B cell (primary cell): ENCODE measurements at places on chromosomes 1 and 21.
A peak's percentile ranks its signal among the peaks of the same experiment; 100 is the strongest.

GRCh38 chr1:235450886-235451483 is 53.3 kb downstream of the B3GALNT2 start:
- no peak for DNase-seq

DNA sequence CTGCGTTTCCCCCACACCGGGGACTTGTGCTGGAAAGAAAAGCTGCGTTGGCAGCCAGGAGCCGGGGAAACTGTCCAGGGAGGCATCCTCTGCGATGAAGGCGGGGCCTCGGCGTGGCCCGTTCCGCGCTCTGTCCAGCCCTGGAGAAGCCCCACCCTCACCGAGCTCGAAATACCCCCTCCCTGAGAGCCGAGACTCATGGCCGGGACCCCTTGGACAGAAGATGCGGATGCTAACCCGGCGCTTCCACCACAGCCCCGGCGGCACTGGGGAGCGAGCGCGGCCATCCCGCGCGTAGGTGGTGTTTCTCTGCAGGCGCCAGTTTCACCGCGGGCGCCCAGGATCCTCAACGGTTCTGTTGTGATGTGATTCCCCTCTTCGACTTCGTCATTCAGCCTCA is 31.6 kb downstream of the PDE9A start:
- DNase-seq = no peak

DNA sequence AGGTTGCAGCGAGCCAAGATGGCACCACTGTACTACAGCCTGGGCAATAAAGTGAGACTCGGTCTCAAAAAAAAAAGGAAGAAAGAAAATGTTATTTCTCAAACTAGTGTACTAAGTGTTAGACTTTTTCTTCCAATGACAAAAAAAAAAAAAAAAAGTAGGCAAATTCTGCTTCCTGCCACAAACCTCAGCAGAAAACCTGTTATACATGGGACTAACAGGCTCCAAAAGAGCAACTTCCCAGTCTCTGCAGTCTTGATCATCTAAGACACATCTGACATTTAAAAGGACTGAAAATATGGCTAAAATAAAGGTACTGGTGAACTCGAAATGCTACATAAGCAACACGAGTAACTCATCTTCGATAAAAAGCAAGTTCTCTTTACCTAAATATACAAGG is 59.6 kb downstream of the HSF2BP start:
- DNase-seq = peak; percentile 29

DNA sequence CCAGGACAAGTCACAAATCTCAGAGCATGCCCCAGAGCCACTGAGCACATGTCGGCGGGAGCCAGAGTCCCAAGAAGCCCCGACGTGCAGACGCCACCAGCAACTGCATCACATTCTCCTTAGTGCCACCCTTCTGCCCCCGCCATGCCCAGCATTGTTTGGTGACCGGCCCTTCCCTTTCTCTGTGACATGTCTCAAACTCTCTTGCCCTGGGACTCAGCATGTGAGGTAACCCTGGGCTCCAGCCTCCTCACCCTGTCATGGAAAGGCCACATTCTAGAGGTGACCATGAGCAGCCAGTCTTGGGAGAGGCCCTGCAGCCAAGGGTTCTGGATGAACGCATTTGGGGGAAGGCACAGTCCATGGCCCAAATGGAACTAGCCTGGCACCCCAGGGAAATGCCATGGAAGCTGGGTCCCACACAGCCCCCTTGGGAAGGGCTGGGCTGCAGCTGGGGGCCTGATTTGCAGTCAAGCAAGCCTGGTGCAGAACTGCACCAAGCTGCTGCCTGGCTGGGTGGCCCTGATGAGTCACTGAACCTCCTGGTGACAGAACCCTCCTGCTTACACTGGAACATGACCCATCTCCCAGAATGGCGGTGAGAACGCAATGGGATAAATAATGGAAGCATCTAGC is 94.4 kb downstream of the ITPKB start:
- DNase-seq = no peak

DNA sequence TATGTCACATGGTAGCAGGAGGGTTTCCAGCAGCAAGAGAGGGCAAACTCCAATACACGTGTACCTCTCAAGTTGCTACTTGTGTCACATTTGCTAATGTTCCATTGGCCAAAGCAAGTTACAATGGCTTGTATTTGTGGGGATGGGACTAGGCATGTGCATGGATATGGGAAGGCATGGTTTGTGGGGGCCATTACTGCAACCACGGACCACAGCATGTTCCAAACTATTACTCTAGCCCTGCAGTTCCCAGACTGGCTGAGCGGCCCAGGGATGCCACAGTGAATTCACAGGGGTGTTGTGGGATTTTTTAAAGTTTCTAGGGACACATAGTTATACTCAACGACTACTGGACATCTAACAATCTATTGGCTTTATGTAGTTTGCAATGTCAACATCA is 133.1 kb downstream of the GIPC2 start:
- no peak for DNase-seq
